ENCODE measurements at places on chromosomes 3 and 15.

- no peak for DNase-seq
Observed at GRCh38 chr15:40746916-40747418, 8.1 kb downstream of the RMDN3 start.

GRCh38 chr3:70620367-70620766 is 307.9 kb upstream of the MDFIC2 start:
- DNase-seq, result no peak

GRCh38 chr3:190485830-190486532 is 27.9 kb upstream of the IL1RAP start:
- DNase-seq, result peak; percentile 81

GRCh38 chr3:152289708-152290107 is 21.0 kb downstream of the MBNL1 start:
- no peak for DNase-seq

GRCh38 chr15:39538936-39539335 is 41.9 kb upstream of the THBS1 start:
- DNase-seq, result peak; percentile 8

DNA sequence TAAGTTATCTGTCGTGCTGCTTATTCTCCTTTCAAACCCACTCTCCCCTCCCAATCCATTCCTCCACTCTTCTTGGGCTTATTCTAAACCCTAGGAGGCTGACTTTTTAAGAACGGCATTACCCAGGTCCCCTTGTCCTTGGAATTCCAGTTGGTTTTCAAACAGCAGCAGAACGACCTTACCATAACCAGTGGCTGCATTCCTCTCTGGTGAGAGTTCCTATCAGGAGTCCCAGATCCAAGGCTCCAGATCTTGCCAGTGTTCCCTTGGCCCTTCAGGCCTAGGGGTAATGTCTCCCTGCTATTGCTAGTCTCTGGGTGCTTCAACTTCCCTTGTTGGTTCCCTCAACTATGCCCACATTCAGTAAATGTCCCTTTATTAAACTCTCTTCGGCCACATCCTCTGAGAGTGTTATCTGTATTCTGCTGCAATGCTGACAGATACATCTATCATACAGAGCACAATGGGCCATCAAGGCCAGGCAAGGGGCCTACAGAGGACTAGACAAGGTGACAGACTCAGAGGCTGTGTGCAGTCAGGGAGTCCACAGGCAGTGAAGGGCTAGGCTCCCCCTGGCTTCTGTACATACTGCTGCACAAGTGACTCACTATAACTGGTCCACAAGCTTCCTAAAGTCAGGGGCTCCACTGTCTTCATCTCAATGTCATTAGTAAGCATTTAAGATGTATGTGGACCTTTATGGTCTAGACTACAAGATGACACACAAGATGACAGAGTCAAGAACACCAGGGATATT is 10.1 kb downstream of the LYSMD2 start:
- peak; percentile 42 for DNase-seq

- no peak for DNase-seq
Observed at GRCh38 chr3:190983875-190984274, 121.4 kb upstream of the GMNC start.

GRCh38 chr3:191627064-191627463 is 166.1 kb downstream of the PYDC2 start:
- DNase-seq, result peak; percentile 31

- no peak for DNase-seq
Observed at GRCh38 chr3:188092648-188093047, 61.3 kb upstream of the LPP start.

- no peak for DNase-seq
Observed at GRCh38 chr3:186896875-186897274, 33.5 kb upstream of the ST6GAL1 start.

- DNase-seq, result no peak
Observed at GRCh38 chr15:78193731-78194567, 40.4 kb downstream of the ACSBG1 start.

GRCh38 chr15:55780292-55780691 is 37.3 kb upstream of the PRTG start:
- DNase-seq, result no peak

DNA sequence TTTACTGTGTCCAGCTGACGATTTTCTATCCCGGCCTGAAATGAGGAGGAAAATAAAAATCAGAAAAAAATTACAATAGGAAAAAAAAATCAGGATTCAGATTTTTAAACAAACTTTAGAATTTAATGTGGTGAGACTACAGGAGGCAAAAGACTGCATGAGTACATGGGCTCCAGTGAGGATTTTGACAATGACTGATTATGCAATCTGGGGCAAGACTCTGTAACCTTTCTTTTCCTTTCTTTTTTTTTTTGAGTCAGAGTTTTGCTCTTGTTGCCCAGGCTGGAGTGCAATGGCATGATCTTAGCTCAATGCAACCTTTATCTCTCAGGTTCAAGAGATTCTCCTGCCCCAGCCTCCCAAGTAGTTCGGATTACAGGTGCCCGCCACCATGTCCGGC is 29.9 kb downstream of the SPG11 start:
- no peak for DNase-seq

DNA sequence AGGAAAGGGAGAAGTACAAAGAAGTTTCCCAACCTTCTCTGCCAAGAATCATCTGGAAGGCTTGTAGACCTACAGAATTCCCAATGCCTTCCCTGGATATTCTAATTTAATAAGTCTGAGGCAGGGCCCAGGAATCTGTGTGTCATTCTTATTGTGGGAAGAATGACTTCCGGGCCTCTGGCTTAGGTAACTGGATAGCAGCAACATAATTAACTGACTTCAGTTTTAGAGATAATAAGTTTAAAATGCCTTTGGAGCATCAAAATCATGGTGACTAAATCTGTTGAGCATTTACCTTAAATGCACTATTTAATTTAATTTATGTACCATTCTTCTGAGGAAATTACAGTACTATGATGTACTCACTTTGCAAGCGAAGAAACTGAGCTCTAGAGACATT is 44.3 kb upstream of the TM4SF1 start:
- DNase-seq, result no peak

- no peak for DNase-seq
Observed at GRCh38 chr3:115688418-115688817, 65.1 kb downstream of the GAP43 start.

DNA sequence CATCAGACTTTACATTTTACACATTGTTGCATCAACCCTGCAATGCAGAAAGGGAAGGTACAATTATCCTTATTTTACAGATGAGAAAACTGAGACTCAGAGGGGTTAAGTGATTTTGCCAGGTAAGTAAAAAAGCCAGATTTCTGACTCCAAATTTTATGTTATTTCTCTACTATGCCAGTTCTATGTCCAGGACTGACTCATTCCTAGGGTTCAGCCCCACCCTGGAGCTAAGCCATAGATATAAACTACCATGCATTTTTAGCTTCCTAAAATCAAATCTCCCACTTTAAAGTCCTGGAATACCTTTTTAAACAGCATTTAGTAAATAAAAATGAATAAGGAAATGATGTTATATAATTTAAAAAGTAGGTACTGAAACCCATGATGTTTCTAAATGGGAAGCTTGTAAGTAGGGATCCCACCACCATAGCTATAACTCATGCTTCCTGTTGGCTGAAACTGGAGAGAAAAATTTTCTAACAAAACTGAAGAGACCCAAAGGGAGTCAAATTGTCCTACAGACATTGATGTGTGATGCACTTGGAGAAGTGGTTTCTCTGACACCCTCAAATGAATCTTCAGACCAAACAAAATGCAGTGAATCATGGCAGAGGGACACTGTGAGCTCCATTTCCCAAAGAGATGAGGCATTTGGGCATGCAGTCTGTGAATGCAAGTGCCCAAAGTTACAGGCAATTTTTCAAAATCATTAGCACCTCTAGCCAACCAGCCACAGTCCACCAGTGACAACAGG is 301.7 kb upstream of the UMPS start:
- no peak for DNase-seq

GRCh38 chr3:65484964-65485363 is 553.8 kb downstream of the MAGI1 start:
- DNase-seq, result peak; percentile 19

GRCh38 chr3:50388016-50388719 is 28.8 kb upstream of the TMEM115 start:
- peak; percentile 56 for DNase-seq

GRCh38 chr3:6025032-6025431 is 835.9 kb upstream of the GRM7 start:
- no peak for DNase-seq

GRCh38 chr3:1501406-1502115 is 408.7 kb downstream of the CNTN6 start:
- no peak for DNase-seq

DNA sequence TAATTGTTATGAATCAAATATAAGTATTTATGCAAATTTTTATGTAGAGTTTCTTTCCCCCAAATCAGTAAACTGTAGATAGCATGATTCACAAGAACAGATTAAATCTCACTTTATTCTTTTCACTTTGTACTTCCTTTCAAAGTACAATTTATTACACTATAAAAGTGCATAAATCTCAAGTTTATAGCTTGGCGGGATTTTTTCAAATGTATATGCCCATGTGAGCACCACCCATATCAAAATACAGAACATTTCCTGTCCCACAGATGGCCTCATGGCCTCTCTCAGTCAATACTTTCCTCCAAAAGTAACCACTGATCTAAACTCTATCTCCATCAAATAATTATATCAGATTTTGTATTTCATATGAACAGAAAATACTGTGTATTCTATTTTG is 196.1 kb upstream of the THRB start:
- no peak for DNase-seq

GRCh38 chr3:104906001-104906639 is 460.6 kb upstream of the ALCAM start:
- DNase-seq, result no peak

- no peak for DNase-seq
Observed at GRCh38 chr3:12689997-12690711, 26.2 kb upstream of the RAF1 start.

DNA sequence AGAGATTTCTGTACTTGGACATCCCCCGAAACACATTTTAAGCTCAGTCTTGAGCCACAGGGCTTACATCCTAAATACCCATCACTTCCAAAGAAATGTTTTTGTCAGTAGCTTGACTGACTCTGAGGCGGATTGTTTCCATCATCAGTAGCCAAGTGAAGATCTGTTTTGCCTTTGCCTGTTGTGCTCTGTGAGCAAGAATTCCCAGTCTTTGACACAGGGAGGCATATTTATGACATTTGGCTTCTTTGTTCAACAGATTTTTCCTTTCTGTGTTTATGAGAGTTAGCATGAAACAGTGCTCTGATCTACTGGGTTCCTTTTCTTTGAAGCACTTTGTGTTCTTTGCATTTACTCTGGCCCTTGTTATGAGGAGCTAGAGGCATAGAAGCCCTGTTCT is 132.1 kb upstream of the CDIN1 start:
- no peak for DNase-seq

- DNase-seq, result no peak
Observed at GRCh38 chr3:16132190-16132589, 42.3 kb upstream of the GALNT15 start.

- peak; percentile 18 for DNase-seq
Observed at GRCh38 chr15:64456634-64457108, 3.7 kb upstream of the ZNF609 start.

GRCh38 chr15:101049856-101050622 is 130.9 kb downstream of the LRRK1 start:
- no peak for DNase-seq

- peak; percentile 37 for DNase-seq
Observed at GRCh38 chr3:81666502-81667121, 94.8 kb downstream of the GBE1 start.

- DNase-seq, result no peak
Observed at GRCh38 chr3:150399060-150399459, 9.0 kb upstream of the TSC22D2 start.

- DNase-seq, result no peak
Observed at GRCh38 chr15:67979281-67979680, 74.8 kb upstream of the PIAS1 start.

GRCh38 chr3:115876876-115877614 is 253.7 kb downstream of the GAP43 start:
- DNase-seq, result no peak

- no peak for DNase-seq
Observed at GRCh38 chr3:12584083-12584482, 27.2 kb downstream of the MKRN2 start.

- DNase-seq, result no peak
Observed at GRCh38 chr3:101702726-101703125, 16.2 kb upstream of the RPL24 start.

- no peak for DNase-seq
Observed at GRCh38 chr15:48806151-48806550, 4.7 kb downstream of the CEP152 start.

DNA sequence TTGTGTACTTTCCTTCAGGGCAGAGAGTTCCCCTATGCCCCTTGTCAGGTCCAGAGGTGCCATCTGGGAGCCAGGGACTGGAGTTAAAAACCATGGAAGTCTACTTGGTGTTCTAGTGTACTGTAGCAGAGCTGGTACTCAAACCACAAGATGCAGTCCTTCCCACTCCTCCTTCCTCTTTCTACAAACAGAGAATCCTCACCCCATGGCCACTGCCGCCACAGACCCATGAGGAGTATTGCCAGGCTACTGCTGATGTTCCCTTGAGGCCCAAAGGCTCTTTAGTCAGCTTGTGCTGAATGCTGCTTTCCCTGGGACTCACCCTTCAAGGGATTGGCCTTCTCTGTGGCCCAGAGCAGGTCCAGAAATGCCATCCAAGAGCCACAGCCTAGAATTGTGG is 229.2 kb upstream of the ZPLD1 start:
- DNase-seq, result no peak

GRCh38 chr15:56241374-56242105 is 2.1 kb downstream of the RFX7 start:
- no peak for DNase-seq

DNA sequence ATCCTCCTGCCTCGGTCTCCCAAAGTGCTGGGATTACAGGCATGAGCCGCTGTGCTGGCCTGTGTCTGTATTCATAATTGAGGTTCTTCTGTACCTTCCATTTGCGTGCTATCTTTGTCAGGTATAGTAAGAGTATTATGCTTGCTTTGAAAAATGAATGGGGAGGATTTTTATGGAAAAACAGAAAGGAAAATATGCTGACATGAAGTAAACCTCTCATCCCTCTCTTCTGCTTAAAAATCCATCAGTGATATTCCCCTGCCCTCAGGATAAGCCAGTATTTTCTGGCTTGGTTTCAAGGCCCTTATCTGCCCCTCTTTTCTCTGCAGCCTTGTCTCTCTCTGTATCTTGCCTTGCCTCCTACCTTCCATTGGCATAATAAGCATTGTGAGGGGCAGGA is 80.7 kb downstream of the NR1D2 start:
- DNase-seq, result no peak

DNA sequence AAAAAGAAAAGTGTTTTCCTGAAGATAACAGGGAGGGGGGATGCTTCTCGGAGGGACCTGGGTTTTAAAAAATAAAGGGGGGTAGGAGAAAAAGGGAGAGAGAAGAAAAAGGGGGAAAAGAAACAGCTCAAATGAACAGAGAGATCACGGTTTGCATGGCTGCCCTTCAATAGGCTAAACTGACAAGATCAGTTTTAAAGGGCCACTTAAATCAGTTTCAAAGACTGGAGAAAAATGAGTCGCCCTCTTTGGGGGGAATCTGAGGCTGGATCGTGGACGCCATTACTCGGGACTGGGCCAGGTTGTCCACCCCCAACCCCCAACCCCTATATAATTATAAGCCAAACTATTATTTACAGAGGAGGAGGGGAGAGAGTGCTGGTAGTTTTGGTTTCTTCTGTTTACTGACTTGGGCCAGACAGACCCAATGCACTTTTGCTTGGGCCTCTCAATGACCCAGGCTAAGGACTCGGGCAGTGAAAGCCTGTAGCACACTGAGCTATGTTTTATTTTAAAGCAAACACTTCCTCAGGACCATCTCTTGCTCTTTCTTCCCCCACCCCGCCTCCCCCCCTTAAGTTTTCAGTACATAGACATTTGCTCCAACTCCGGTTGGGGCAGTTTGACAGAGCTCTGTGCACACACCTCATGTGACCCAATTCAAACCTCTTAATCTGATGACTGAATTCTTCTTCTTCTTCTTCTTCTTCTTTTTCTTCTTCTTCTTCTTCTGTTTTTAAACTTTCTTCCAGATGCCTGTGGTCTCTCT is 6.3 kb downstream of the NR2F2 start:
- DNase-seq, result no peak
